Substantia nigra (tissue), 51 donors: ENCODE measurements at places on chromosomes 6 and 20.

GRCh38 chr6:137873273-137873762, 6.3 kb downstream of the TNFAIP3 start:
- DNase-seq = no peak

DNA sequence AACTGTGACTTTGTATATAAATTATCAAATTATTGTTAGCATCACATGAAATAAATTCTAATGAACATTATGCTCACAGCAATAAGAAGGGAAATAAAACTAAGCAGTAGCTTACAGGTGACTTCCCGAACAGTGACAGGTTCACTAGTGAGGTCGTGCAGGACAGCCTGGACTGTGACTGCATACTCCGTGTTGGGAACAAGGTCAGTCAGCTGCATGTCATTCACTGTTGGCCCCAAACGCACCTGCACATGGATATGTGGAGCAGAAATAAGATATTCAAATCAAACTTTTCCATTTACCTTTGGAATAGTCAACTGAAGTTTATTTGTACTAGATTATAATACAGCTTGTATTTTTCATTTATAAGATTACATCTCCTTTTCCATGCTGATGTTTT, 60.6 kb downstream of the COL12A1 start:
- no peak for DNase-seq

DNA sequence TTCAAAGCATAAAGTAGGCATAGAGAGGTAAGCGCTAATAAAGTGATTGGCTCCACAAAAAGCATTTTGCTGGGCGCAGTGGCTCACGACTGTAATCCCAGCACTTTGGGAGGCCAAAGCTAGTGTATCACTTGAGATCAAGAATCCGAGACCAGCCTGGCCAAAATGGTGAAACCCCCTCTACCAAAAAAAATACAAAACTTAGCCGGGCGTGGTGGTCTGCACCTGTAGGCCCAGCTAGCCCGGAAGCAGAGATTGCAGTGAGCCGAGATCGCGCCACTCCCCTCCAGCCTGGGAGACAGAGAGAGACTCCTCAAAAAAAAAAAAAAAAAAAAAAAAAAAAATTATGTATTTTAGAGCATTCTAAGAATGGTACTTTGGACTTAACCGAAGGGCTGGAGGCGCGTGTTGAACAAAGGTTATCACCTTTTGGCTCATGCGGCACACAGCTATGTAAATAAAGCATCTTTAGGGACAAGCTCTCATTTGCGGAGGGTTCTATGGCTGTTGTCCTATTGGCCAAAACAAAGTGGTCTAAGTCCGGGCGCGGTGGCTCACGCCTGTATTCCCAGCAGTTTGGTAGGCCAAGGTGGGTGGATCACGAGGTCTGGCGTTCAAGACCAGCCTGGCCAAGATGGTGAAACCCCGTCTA, 17.4 kb downstream of the HFE start:
- DNase-seq = no peak

- no peak for DNase-seq
These were observed 141.1 kb upstream of the TNFAIP3 start for GRCh38 chr6:137725949-137726348.

- DNase-seq = no peak
These were observed 192.3 kb downstream of the DLL1 start for GRCh38 chr6:170098428-170099170.

DNA sequence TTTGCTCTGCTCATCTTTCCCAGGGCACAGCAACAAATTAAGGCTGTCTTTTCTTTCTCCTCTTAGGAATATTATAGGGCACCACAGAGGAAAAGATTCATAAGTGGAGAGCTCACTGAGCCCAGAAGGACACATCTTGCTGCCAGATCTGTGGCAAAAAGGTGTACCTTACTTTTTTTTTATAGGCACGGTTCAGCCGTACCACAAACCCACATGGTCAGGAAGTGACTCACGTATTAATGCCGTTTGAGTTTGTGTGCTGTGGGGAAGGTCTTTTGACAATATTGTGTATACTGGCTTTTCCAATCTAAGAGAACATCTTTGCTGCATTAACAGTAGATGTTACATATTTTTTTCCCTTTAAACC, 28.4 kb downstream of the PAQR8 start:
- no peak for DNase-seq

GRCh38 chr6:145119081-145119480, 616.2 kb downstream of the EPM2A start:
- no peak for DNase-seq

- no peak for DNase-seq
These were observed 10.5 kb upstream of the PLN start for GRCh38 chr6:118537574-118537973.

DNA sequence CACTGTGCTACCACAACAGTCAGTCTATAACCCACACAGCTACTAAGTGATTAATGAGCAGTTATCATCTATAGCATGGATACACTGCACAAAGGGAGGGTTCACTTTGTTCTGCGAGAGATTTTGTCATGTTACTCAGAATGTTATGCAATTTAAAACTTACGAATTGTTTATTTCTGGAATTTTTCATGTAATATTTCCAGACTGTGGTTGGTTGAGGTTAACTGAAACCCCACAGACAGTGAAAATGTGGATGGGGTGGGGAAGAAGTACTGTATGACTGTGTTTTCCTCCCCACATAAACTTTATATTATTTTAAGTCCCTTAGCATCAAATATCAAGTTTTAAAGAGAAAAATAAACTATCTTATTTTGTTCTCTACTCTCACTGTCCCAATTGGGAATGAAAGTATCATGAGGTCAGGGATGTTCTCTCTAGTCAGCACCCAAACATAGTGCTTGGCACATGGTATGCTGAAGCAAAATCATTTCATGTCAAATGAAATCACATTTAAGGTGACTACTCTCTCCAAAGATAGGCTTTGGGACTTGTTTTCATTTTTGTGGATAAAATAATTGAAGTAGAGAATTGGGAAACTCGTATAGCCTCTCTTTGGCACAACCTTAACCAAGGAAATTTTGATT, 25.4 kb downstream of the DOP1A start:
- DNase-seq = no peak

- DNase-seq = no peak
These were observed 231.8 kb downstream of the SOD2 start for GRCh38 chr6:159461266-159461665.

GRCh38 chr6:150304429-150304828, 64.4 kb upstream of the IYD start:
- DNase-seq = no peak

GRCh38 chr20:51687108-51687507, 81.1 kb downstream of the ATP9A start:
- no peak for DNase-seq

DNA sequence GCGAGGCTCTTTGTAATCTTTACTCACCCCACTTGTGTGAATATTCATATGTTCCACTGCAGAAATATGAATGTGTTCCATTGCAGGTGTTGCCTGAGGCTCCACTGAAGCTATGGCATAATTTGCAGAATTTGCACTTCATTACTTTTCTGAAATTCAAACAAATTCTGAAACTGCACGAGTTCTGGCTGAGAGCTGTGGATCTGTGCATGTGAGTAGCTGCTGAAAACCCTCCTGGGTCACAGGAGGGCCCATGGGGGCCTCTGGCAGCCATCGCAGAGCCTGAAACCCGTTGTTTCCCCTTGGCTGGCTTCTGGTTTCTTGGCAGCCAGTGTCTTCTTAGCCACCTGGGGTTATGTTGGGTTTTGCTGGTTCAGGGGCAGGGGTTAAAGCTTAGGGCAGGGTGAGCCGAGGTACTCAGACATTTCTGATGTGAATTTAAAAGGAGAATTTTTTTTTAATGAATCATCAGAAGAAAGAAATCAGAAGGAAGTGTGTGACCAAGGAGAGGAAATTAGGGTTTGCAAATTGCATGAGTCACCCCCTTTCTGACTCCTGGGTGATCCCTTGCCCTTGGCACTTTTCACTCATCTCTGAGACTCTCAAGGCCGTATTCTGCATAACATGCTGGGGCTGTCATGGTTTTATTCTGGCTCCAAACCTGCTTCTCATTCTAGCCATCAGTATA, 40.6 kb downstream of the TOX2 start:
- DNase-seq = no peak

GRCh38 chr6:155584006-155584405, 128.4 kb upstream of the NOX3 start:
- no peak for DNase-seq

DNA sequence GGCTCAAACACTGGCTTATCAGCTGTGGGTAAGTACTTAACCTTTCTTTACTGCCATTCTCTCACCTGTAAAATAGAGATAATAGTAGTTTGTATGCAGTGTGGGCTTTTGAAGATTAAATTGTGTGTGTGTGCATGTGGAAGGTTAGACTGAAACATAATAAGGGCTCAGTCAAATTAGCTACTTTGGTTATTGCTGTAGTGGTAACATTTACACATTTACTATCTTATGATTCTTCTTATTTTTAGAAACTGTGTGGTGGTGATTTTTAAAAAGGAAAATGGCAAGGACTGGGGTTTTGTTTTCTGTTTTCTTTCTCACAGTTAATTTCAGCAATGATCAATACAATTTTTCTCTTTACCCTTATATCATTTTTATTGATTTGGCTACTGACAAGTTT, 206.9 kb downstream of the NKAIN2 start:
- no peak for DNase-seq

GRCh38 chr6:28659250-28659566, 133.5 kb downstream of the GPX5 start:
- no peak for DNase-seq

- no peak for DNase-seq
These were observed 29.6 kb downstream of the TAB2 start for GRCh38 chr6:149347067-149347466.

GRCh38 chr20:48564982-48565539, 262.7 kb downstream of the PREX1 start:
- DNase-seq = no peak

GRCh38 chr6:89372506-89372901, 20.0 kb upstream of the UBE2J1 start:
- DNase-seq = no peak

GRCh38 chr6:131597446-131597845, 24.4 kb downstream of the ARG1 start:
- no peak for DNase-seq

DNA sequence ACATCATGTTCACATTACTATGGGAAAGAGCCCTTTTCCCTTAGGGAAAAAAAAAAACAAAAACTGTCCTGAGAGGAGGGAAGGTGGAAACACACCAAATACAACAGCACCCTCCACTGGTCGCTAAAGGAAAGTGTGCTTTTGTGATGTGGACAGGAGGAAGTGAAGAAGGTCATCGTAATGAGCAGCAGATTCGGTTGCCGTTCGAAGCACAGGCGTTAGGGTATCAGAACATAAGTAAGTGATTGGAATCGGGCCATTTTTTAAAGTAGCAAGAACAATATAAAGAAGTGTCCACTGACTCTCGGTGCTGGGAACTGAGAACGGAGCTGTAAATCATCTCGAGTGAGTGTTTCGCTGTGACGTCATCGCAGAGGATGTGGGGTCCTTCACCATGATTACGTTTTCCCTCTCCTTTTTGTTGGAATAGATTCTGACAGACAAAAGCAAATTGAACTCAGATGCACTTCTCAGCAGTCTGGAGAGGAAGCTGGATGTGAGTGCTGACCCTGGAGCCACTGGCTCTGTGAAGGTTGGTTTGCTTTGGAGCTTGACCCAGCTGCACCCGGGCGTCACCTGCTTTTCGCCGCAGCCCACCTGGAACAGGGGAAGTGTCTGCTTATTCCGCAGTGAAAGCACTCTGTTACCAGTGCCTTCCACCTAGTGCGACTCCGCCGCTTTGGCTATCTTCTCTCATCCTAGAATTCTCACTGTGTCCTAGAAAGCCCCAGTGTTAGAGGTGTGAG, 203.6 kb upstream of the GMDS start:
- no peak for DNase-seq

DNA sequence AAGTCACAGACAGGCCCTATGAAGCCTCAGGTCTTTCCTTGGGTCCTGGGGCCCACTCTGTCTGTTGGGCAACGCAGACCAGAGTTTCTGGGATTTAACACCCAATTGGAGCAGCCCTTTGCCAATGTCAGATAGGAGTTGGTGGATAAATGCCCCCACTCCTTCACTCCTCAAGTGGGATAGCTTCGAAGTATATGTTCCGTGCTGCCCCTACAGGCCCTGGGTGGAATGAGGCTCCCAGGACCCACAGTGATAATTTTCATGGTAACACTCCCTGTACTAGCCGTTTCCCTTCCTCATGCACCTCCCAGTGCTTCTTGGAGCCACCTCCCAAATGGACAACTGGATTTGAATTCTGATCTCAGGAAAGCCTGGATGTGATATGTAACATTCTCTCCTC, 145.4 kb downstream of the FOXA2 start:
- no peak for DNase-seq

- DNase-seq = no peak
These were observed 195.7 kb downstream of the TASP1 start for GRCh38 chr20:13442986-13443385.

DNA sequence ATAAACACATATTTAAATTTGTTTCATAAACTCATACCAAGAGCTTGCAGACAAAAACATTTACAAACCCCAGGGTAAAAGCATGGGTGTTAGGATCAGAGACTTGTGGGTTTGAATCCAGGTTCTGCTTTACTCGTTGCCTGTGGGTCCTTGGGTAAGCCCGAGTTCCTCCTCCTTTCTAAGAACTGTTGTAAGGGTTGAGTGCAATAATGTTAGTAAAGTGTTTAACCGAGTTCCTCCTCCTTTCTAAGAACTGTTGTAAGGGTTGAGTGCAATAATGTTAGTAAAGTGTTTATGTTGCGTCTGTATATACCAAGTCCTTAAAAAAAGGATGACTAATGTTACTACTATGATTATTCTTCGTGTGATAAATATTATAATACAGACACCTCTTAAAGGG, 18.7 kb downstream of the CCDC170 start:
- no peak for DNase-seq

DNA sequence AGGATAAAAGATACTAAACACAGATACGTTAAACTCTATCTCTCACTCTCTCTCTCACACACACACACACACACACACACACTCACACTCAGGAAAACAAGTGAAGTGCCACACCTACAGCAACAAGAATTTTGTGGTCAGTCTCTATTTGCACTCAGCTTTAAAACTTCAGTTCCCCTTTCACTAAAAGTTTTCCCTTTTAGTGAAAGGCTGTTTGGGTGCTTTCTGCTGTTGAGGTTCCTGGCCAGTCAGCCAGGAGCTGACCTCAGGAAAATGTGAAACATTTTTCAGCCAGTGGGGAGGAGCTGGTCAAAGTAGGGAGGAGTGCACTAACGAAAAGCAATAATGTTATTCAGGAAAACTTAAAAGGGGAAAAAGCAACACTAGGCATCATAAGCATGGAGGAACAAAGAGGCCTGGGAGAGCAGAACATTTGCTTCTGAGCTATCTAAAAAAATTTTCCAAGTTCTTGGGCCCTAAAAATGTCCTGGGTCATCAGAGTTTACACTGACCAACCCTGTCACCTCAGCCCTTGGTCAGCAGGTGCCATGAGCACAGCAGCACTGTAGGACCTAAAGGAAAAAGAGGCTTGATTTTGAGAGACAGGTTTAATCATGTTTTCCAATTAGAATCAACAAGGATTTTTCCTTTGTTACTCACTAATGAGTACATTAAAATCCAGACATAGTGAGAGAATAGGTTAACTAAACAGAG, 30.7 kb upstream of the NT5E start:
- no peak for DNase-seq

GRCh38 chr6:145031962-145032361, 703.4 kb downstream of the EPM2A start:
- DNase-seq = no peak

- DNase-seq = no peak
These were observed 800 bp downstream of the ABCC10 start for GRCh38 chr6:43428112-43428570.
